ENCODE measurements at places on chromosomes 5 and 9.
A peak's percentile ranks its signal among the peaks of the same experiment; 100 is the strongest.

DNA sequence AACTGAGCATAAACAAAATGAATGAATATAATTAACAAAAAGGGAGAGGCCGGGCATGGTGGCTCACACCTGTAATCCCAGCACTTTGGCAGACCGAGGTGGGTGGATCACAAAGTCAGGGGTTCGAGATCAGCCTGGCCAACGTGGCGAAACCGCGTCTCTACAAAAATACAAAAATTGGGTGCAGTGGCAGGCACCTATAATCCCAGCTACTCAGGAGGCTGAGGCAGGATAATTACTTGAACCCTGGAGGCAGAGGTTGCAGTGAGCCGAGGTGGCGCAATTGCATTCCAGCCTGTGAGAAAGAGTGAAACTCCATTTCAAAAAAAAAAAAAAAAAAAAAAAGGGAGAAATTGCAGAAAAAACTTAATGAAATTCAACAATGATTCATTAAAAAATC lies 839.3 kb upstream of the CTNND2 start:
- no peak for DNase-seq

DNA sequence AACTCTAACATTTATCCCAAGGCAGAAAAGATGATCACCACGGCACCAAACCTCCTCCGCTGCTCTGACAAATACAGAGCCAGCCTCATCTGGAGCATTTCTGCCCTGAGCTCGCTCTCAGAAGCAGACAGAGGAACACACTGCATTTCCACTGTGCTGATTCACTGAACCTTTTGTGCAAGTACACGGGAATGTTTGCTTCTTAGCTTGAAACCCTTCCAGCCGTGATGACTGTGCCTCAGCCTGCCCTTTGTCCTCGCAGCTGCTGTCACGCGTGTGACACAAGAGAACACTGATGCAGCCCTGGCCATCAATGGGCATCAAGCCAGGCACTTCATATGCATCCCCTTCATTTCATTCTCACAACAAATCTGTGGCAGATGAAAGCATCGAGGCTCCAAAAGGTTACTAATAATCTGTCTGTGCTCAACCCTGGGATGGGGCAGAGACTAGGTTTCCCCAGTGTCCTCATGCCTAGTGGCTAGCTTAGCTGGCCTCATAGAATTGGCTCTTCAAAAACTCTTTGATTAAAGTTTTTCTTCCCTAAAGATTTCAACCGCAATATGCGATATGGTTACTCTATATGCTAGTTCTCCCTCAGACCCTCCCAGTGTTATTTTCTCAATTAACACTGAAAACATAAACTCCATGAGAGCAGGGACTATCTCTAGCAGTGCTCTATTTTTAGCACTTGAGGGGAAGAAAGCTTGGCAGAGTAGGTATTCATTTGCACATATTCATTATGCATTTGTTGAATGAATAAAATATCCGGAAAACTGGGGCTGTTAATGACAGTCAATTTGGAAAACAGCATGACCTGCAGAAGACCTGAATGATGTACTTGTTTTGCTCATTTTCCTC lies 7.3 kb downstream of the CDC14B start:
- DNase-seq, result peak; percentile 81

DNA sequence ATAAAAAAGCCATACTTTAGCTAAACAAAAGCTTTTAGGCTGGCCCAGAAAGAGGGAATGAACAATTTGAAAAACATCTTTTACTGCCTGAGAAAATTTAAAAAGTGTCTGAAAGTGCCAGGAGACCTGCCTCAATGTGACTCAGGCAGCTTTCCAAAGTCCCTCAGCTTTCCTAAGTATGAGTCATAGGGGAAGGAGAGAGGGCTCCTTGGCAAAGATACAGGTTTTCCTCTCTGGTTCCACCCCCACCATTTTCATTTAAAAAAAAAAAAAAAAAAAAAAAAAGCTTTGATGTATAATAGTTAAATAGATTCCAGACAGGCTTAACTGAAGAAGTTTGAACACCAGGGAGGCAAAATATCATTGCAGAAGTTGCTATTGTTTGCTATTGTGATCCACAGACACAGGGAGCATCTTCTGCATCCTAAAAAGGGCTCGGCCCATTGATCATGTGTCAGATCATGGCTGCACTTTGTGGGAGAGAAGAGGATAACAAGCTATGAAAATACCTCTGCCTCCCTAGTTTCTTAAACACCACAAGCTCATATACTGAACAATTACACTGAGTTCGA lies 71.5 kb downstream of the MRPS27 start:
- peak; percentile 95 for DNase-seq

GRCh38 chr5:124697501-124697900 lies 48.9 kb downstream of the ZNF608 start:
- DNase-seq, result peak; percentile 45

GRCh38 chr9:97320080-97320642 lies 12.7 kb downstream of the CCDC180 start:
- no peak for DNase-seq

All from fibroblast of skin of right quadriceps (primary cell).